ENCODE measurements at places on chromosomes 5 and 9.

GRCh38 chr9:110319781-110320492 lies 17.7 kb downstream of the TXNDC8 start:
- H3K4me3 ChIP-seq: no peak overlapping the region
- H3K4me1 ChIP-seq: no peaks in the 10 kb centered on the region
- no peaks in the 10 kb centered on the region for H3K27me3 ChIP-seq
- no peak for DNase-seq
- H3K27ac ChIP-seq: no peak overlapping the region

DNA sequence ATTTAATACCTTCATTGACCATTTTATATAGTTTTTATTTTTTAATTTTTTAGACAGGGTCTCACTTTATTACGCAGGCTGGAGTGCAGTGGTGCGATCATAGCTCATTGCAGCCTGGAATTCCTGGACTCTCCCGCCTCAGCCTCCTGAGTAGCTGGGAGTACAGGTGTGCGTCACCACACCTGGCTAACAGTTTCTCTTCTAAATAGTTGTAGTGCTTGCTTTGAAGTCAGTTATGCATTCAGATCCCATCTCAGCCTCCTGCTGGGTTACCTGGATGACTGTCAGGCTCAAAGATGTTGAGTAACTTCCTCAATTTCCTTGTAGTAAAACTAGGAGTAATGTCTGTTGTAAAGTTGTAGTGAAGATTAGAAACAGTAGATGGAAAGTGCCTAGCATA lies 21.4 kb downstream of the SNX18 start:
- no peak overlapping the region for H3K4me3 ChIP-seq
- no peak for DNase-seq
- no peaks in the 10 kb centered on the region for H3K27me3 ChIP-seq
- H3K27ac ChIP-seq: no peak overlapping the region
- no peaks in the 10 kb centered on the region for H3K4me1 ChIP-seq

- no peaks in the 10 kb centered on the region for H3K4me1 ChIP-seq
- no peaks in the 10 kb centered on the region for H3K27me3 ChIP-seq
- H3K4me3 ChIP-seq: no peak overlapping the region
- no peaks in the 10 kb centered on the region for H3K36me3 ChIP-seq
Observed at GRCh38 chr9:84583866-84584265, 85.7 kb upstream of the NTRK2 start.

DNA sequence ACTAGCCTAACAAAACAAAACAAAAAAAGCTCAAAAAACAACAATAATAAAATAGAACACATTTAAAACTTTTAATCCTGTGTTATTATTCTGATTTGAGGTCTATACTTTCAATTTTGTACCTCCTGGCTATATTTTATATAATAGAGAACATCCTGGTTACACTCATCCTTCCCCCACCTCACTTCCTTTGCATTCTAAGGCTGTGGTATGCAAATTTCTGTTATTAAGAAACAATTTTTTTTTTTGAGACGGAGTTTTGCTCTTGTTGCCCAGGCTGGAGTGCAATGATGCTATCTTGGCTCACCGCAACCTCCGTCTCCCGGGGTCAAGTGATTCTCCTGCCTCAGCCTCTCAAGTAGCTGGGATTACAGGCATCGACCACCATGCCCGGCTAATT lies 3.1 kb upstream of the RPL37 start:
- H3K27me3 ChIP-seq: no peaks in the 10 kb centered on the region
- peaks cover 9% of the 10 kb centered on the region for H3K4me1 ChIP-seq
- peaks cover 17% of the 10 kb centered on the region for H3K36me3 ChIP-seq
- DNase-seq: no peak
- no peak overlapping the region for H3K27ac ChIP-seq

GRCh38 chr5:169832304-169832703 lies 148.0 kb downstream of the INSYN2B start:
- no peaks in the 10 kb centered on the region for H3K27me3 ChIP-seq
- H3K27ac ChIP-seq: no peak overlapping the region
- no peaks in the 10 kb centered on the region for H3K4me1 ChIP-seq
- no peak overlapping the region for H3K4me3 ChIP-seq
- no peaks in the 10 kb centered on the region for H3K36me3 ChIP-seq
- no peak for DNase-seq

DNA sequence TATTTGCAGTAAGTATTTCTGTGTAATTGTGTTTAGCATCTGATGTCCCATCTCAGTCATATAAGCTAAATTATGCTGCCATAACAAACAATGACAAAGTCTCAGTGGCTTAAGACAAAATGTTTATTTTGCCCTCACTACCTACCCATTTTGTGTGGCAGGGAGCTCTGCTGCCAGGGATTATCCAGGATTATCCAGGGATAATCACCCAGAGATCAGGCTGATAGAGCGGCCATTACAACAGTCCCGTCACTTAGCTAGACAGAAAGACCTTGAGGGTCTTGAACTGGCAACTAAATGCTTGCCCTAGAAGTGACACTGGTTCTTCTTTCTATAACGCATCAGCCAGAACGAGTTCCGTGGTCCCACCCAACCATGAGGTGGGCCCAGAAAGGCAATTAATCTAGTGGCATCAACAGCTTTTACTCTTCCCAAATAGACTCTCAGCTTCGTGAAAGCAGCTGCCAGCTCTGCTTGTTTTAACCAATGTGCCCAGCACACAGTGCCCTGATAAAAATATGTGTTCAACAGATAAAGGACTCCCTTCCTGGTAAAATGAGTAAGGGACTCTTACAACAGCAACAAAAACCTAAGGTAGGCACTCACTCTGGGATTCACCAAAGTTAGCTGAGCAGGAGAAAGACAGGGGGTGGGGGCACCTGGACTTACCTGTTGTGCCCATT lies 22.8 kb downstream of the CCDC69 start:
- H3K27ac ChIP-seq: no peak overlapping the region
- no peak for DNase-seq
- no peak overlapping the region for H3K4me3 ChIP-seq
- H3K4me1 ChIP-seq: no peaks in the 10 kb centered on the region
- no peaks in the 10 kb centered on the region for H3K36me3 ChIP-seq

DNA sequence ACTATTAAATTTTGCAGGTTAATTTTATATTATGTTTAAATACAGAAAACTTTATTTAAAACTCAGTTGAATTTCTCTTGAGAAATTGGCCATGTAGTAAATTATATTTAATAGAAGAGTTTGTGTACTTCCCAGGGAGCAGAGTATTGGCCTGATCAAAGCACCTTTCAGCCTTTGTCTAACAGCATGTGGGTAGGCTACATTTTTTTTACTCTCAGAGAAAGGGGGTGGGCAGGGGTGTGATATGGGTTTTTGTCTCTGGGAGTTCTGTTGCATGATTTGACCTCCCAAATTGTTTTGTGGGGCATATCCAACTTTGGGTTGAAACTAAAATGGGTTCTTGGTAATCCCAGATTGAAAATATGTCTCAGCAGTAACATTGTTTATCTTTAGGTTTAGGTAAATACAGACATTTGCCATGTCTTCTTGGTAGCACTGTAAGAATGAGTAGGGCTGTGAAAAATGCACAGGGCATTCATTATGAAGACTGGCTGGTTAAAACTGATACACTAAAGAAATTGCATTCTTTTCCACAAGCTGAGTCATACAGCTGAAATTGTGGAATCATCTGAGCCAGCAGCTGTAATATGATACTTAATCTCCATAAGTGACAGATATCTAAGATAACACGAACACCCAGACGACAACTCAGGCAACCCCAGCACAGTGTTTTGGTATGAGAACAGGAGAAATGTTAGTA lies 75.4 kb upstream of the CDKN2B start:
- H3K36me3 ChIP-seq: no peaks in the 10 kb centered on the region
- no peak overlapping the region for H3K27ac ChIP-seq
- no peak for DNase-seq
- H3K27me3 ChIP-seq: no peaks in the 10 kb centered on the region

- no peaks in the 10 kb centered on the region for H3K4me1 ChIP-seq
- H3K36me3 ChIP-seq: no peaks in the 10 kb centered on the region
- no peak for DNase-seq
Observed at GRCh38 chr9:89574309-89574708, 30.5 kb upstream of the GADD45G start.

- no peak overlapping the region for H3K27ac ChIP-seq
- DNase-seq: no peak
- no peak overlapping the region for H3K4me3 ChIP-seq
- H3K27me3 ChIP-seq: no peaks in the 10 kb centered on the region
- H3K36me3 ChIP-seq: no peaks in the 10 kb centered on the region
- no peaks in the 10 kb centered on the region for H3K4me1 ChIP-seq
Observed at GRCh38 chr9:80867731-80868130, 821.6 kb downstream of the TLE1 start.

DNA sequence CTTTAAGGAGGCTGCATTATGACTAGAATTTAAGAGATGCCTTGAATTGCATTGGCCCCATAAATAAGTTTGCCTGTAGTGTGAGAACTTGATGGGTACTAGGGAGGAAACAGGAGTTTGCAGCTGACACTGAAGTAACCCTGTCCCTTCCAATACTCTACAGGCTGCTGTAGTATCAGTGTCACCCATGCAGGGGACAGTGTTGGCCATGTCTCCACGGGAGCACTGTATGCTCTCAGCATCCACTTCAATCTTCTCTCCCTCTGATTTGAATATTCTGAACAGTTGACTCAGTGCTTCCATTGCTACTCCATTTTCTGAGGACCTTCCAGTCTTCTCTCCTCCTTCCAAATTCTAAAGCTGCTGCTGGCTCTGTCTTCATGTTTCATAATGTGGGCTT lies 11.4 kb upstream of the IFNA14 start:
- no peak overlapping the region for H3K4me3 ChIP-seq
- no peaks in the 10 kb centered on the region for H3K27me3 ChIP-seq
- no peaks in the 10 kb centered on the region for H3K4me1 ChIP-seq
- no peaks in the 10 kb centered on the region for H3K36me3 ChIP-seq
- H3K27ac ChIP-seq: no peak overlapping the region

DNA sequence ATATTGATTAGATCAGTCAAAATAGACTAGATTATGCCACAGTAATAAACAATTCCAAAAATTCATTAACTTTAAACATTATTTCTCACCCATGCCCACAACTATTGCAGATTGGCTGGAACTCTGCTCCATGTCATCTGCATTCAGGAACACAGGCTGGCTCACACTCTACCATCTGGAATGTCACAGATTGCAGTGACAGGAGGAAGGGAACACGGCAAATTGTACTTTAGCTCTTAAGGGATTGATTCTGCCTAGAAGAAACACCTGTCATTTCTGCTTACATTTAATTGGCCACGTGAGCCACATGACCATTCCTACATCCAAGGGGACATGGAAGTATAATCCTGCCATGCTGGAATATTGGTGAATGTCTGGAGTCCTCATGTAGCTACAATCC lies 54.4 kb downstream of the ATPSCKMT start:
- no peaks in the 10 kb centered on the region for H3K4me1 ChIP-seq
- H3K27ac ChIP-seq: no peak overlapping the region
- H3K4me3 ChIP-seq: no peak overlapping the region
- H3K36me3 ChIP-seq: no peaks in the 10 kb centered on the region
- peaks cover 9% of the 10 kb centered on the region for H3K27me3 ChIP-seq

GRCh38 chr5:74576941-74577456 lies 63.5 kb downstream of the ENC1 start:
- H3K4me1 ChIP-seq: peaks cover 11% of the 10 kb centered on the region
- H3K4me3 ChIP-seq: no peak overlapping the region
- H3K36me3 ChIP-seq: no peaks in the 10 kb centered on the region

DNA sequence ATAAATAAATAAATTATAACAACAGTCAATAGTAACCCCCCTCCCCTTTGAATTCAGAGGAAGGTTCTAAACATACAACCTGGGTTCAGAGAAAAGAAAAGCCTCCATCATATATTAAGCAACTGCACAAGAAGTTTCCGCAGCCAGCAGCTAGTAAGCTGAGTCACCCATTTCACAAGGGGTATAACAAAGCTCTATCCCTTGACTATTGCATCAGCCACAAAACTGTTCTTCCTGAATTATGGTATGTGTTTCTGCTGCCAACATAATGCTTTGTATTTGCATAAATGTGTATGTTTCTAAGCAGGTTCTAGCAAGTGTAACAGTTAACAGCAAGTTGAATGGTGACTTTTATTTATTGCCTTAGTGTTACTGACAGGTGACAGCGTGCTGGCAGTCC lies 6.8 kb upstream of the CEP120 start:
- H3K4me3 ChIP-seq: no peak overlapping the region
- no peaks in the 10 kb centered on the region for H3K4me1 ChIP-seq
- DNase-seq: no peak
- H3K36me3 ChIP-seq: no peaks in the 10 kb centered on the region
- no peaks in the 10 kb centered on the region for H3K27me3 ChIP-seq
- H3K27ac ChIP-seq: no peak overlapping the region

- DNase-seq: no peak
- H3K27me3 ChIP-seq: no peaks in the 10 kb centered on the region
- H3K27ac ChIP-seq: no peak overlapping the region
- no peaks in the 10 kb centered on the region for H3K36me3 ChIP-seq
- H3K4me1 ChIP-seq: peaks cover 9% of the 10 kb centered on the region
Observed at GRCh38 chr5:79585116-79585515, 27.1 kb upstream of the TENT2 start.

GRCh38 chr9:546797-547223 lies 294.7 kb upstream of the DMRT1 start:
- H3K27me3 ChIP-seq: no peaks in the 10 kb centered on the region
- H3K27ac ChIP-seq: no peak overlapping the region
- no peaks in the 10 kb centered on the region for H3K36me3 ChIP-seq
- H3K4me3 ChIP-seq: no peak overlapping the region
- no peak for DNase-seq

DNA sequence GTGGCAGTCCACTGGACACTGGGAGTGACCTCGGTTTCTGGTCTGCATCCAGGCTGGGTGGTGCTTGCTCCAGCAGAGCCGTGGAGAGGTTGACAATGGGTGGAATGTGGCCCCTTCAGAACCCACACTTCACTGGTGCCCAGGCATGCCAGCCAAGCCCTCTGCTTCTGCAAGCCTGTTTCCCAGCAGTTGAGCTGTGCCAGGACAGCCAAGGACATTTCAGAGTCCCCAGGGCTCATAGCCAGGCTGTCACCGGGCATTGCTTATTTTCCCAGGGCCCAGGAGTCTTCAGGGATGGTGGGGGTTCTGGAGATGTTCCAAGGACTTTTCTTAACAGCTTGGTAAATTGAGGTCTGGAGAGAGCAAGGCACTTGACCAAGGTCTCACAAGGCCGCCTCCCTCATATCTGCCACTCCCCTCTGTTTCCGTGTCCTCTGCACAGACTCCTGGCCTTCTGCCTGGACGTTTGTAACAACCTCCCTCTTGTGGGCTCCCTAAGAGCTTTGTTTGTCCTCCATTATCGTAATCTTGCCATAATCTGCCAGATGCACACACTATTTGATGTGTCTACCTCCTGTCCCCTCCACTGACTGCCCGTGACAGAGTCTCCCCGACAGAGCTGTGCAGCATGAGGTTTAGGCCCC lies 3.8 kb upstream of the NDST1 start:
- no peak overlapping the region for H3K4me3 ChIP-seq
- H3K27ac ChIP-seq: no peak overlapping the region
- peaks cover 56% of the 10 kb centered on the region for H3K4me1 ChIP-seq
- no peaks in the 10 kb centered on the region for H3K27me3 ChIP-seq
- no peaks in the 10 kb centered on the region for H3K36me3 ChIP-seq

All from K562 (cell line).